Activated naive CD4-positive, alpha-beta T cell treated with anti-CD3 and anti-CD28 coated beads, Interleukin-2, amount 50 U/mL, for 16 hours (primary cell): ENCODE measurements at places on chromosomes 12 and 14.

DNA sequence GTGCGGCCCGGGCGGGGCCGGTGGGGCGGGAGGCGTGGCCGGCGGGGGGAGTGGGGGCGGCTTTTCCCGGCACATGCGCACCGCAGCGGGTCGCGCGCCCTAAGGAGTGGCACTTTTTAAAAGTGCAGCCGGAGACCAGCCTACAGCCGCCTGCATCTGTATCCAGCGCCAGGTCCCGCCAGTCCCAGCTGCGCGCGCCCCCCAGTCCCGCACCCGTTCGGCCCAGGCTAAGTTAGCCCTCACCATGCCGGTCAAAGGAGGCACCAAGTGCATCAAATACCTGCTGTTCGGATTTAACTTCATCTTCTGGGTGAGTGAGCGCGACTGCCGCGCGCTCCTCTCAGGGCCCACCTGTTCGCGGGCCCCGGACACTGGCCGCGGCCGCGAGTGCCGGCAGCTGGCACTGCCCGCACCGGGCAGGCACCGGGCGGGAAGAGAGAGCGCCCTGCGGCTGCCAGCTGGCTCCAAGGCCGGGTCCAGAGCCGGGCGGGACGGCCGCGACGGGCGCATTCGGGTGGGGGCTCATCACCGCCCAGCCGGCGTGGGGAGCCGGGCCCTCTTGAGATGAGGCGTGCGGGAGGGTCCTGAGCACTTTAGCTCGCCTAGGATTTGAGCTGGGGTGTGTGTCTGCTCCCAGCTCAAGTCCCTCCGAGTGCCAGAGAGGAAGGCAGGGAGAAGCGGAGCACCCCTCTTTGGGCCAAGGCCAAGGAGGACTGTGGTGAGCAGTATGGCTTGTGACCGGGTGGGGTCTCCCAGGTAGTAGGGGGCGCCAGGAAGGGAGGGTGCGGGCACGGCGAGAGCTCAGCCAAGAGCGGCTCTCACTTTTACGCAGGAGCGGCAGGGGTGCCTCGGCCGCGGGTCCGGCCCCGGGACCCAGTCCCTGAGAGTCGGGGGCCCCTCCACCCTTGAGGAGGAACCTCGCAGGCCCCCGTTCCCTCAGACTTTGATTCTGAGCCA, at the start of gene CD9:
Gene CD9, plus strand, starts transcription at position 145 of the 957 bp plus-strand sequence. Its CDS starts 100 bp downstream, at position 245.
- peak; percentile 47 for DNase-seq

DNA sequence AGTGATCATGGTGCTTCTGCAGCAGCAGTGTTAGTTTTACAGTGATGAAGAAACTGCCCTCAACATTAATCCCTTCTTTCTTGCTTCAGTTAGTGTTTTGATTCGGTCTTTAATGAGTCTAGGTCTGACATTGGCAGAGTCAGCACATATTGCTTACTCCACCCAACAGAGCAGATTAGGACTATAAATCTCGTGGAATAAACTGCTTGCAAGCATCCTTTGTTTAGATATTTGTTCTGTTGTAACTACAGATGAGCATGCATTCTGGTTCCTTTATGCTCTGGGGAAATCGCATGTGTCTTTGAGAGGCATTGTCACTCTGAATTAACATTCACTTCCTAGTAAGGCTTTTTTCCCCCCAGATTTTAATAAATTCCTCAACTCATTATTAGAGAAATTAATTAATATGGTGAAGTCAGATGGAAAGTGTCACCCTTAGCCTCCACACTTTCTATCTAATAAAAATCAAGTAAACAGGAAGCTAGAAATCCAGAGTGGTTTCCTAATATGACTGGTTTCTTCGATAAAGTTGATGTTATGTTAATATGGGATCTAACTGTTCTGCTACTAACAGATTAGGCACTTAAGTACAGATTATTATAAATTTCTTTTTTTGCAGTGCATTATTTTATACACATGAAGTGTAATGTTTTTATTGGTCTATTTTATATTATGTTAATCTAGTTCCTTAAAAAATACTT, 86.2 kb upstream of the SSTR1 start:
- DNase-seq = no peak

DNA sequence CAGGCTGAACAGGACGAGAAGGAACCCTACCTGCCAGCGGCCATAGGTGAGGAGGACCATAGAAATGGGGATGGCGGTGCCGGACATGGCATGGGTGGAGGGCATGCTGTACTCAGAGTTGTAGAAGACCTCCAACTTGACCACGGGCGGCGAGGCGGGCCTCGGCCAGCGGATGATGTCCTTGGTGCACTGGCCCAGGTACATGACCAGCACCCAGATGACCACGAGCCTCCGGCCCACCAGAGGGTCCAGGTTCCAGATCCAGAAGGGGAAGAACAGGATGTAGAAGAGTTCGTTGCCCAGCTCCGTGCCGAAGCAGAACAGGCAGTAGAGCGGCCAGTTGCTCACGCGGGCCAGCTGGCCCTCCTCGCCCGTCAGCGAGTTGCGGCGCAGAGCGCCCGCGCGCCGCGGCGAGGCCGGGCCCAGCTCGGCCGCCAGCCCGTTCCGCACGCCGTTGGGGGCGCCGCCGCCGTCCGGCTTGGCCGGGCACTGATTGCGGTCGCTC, 582 bp downstream of the SGPP1 start:
- no peak for DNase-seq

GRCh38 chr14:68401855-68402254, 391.0 kb downstream of the ZFP36L1 start:
- DNase-seq = no peak
